ENCODE measurements at places on chromosomes 16 and 17.

- DNase-seq = peak; percentile 12
These were observed 1.1 kb downstream of the PARN start for GRCh38 chr16:14628806-14629611.

DNA sequence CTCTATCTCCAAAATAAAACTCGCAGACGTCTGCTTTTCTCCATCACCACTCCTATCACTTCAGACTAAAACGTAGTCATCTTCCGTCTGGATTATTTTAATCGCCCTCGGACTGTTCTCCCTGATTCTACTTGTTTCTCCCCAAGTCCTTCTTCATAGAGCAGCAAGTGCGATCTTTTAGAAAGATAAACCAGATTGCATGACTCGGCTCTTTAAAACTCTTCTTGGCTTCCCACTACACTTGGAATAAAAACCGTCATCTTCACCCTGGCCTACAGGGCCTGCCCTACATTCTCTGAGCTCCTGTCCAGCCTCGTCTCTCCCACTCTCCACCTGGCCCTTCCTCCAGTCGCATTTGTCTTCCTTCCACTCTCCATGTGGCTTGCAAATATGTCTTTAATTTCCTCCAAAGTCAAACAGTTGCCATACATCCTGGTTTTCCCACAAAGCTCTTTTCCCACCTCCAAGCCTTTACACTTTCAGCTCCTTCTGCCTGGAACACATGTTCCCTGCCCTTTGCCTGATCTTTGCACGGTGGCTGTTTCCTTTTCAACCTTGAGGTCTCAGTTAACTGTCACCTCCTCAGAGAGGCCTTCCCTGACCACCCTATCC, 70.5 kb upstream of the DHX40 start:
- DNase-seq = no peak

DNA sequence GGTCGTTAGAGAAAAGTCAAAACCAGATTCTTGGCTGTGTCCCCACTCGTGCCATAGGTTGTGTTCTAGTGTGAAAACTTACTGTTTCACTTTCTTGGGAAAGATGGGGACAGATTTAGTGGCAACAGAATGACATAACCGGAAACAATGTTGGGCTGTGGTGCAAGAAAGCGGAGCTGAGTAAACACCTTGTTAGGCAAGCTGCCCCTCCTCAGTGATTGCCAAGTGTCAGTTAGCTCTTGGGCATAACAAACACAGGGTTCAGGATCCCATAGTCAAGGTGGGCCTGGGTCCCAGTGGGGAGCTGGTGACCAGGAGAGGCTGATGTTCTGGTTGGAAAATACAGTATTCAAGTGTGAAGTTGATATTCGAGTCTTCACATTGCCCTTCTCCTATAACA, 15.4 kb downstream of the UBN1 start:
- no peak for DNase-seq

- DNase-seq = no peak
These were observed 50.6 kb downstream of the MED13 start for GRCh38 chr17:62014526-62014925.

DNA sequence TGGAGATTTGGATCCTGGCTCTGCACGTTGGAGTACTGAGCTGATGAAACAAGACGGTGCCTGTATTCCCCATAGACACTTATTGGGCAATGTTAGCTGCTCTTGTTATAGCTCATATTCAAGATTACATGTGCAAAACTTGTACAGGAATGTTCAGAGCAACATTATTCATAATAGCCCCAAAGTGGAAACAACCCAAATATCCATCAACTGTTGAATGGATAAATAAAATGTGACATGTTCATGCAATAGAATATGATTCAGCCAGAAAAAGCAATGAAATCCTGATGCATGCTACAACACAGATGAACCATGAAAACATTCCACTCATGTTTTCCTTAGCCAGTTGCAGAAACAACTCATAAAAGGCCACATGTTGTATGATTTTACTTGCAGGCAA, 5.7 kb upstream of the SDR42E1 start:
- DNase-seq = no peak

DNA sequence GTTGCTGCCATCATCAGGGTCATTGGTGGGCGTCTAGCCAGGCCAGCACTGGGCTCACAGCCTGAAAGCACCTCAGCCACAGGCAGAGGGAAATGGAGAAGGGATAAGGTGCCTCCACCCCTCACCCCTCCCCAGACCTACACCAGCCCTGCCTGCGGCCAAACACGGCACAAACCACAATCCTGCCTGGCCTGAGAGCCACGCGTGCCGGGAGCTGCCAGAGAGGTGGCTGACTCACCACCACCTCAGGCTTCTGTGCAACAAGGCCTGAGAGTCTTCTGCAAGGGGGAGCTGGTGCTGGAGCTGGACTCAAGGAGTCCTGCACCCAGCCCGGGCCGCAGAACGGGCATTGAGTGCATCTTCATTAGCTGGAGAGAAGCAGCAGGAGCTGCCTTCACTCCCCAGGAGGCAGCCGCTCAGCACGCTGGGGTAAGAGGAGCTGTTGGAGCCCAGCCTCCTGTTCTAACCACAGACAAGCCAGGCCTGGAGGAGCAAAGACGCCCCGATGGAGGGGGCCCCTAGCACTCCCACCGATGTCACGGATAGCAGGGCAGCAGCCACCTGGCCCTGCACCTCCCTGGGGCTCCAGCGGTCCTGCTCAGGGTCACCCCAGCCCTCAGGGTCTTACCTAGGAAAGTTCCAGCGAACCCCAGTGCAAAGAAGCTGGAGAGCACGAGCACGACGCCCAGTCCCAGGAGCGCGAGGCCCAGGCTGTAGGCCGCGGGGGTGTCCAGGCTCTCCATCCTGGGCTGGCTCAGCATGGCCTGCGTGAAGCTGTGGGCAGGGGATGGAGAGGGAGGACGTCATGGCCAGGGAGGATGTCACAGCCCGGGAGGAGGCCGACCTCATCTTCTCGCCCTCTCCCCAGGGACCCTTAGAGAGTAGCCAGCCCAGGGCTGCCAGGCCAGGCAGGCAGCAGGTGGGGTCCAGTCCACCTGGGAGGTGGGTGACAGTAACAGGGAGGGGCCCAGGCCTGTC, 16.0 kb upstream of the RASD1 start:
- DNase-seq = no peak

All from activated T-cell treated with anti-CD3 and anti-CD28 coated beads for 24 hours (primary cell).